Upper lobe of right lung (tissue), 1 donor: ENCODE measurements at places on chromosomes 11 and 22.

DNA sequence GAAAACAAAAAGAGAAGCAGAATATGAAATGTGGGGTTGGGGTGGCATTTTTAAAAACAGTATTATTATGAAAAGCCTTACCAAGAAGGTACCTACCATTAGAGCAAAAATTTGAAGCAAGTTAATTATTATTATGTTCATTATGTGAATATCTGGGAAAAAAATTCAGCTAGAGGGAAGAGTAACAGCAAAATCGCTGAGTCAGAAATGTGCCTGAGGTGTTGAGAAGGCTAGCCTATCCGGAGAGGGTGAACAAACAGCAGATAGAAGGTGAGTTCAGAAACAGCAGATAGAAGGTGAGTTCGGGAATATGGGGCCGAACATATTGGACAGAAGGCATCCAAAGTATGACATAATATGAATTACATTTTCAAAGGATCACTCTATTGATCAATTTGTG is 536.8 kb upstream of the ANO5 start:
- no peak for DNase-seq

GRCh38 chr22:23458663-23459541 is 121.2 kb downstream of the IGLL1 start:
- no peak for DNase-seq

GRCh38 chr22:32322986-32323385 is 34.7 kb upstream of the RFPL3 start:
- DNase-seq: peak; percentile 22

DNA sequence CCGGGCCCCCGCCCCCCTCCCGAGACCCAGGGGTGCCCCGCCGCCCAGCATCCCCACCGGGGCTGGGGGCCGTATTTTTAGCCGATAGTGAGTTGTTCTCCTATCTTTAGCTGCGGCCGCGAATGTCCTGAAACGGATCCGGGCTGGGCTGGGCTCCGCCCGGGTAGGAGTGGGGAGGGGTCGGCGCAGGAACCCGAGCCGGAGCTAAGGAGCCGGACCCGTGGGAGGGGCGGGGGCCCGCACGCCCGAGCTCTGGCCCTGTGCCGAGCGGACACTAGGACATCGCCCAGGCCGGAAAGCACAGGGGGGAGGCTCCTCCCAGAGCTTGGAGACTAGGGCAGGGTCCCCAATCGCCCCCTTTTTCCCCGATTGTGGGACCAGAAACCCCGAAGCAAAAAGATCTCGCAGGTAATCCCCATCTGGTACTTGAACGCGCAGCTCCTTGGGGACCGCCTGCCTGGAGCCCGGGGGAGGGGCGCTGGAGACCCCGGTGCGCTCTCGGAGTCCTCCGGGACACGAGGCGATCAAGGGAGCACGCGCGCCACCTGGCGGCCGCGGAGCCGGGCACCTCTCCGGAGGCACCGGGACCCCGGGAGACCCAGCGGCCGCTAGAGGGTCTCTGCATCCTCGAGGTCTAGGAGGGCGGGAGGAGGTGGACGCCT is 669 bp downstream of the CDC42EP2 start:
- peak; percentile 91 for DNase-seq

GRCh38 chr11:34633990-34634693 is 13.2 kb downstream of the EHF start:
- DNase-seq: no peak

DNA sequence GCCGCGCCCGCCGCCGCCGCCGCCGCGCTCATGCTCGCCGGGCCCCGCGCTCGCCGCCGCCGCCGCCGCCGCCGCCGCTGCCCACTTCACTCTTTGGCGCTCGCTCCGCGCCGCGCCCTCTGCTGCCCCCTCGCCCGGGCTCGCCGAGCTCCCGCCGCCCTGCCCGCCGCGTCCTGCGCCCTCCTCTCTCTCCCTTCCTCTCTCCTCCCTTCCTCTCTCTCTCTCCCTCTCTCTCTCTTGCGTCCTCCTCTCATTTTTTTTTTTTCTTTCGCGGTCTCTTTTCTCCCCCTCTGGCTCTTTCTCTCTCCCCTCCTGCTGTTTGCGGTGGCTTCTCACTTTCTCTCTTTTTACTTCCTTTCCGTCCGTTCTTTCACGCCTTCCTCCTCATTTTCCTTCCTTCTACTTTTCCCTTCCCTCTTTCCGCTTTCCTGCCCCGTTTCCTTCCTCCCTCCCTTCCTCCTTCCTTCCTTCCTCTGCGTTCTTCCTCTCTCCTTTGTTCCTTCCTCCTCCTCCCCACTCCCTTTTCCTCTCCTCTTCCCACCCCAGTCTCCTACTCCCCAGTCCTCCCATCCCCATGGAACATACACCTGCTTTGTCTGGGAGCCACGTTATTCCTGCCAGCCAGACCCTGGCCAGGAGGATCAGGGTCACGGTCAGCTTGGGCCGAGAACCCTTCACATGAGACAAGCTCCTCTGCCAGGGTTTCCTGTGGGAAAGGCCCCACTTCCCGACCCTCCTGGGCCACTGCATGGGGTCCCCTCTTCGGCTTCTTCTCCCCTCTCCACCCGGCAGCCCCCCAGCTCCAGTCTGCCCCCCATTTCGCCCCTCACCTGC is 19.3 kb upstream of the SHISAL1 start:
- no peak for DNase-seq

DNA sequence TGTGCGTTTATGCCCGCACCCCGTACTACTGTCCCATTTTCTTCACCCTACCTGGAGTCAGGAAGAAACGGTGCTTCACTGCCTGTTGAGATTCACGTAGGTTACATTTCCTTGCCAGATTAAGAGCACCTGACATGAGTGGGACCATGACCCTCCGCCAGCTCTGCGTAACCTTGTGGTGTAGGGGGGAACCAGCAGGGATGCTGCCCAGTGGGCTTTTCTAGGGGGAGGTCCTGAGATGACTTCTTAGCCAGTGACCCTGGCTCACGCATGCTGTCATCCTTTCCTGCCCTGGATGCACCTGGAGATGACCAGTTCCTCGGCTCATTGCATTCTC is 967 bp upstream of the ARVCF start:
- DNase-seq: no peak

- DNase-seq: peak; percentile 89
These were observed 27.4 kb upstream of the MALAT1 start for GRCh38 chr11:65471447-65471891.

GRCh38 chr11:473962-474785 is 24.1 kb downstream of the PTDSS2 start:
- DNase-seq: no peak

DNA sequence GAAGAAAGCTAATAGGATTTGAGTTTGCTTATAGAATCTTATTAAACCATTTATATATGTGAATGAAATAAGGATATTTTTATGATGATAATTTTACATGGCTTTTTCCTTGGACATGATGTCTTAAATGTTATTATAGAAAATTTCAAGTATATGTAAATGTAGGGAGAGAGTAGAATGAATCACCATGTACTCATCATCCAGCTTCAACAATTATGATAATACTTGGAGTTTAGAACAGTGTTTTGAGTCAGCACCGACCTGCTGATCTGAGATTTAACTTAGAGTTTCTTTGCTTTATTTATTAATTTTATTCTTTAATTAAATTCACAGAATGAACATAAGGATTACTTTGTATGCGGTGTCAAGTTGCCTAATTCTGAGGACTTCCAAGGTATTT is 193.5 kb downstream of the UVRAG start:
- DNase-seq: no peak
